NCI-H1436 (cell line): ENCODE measurements at places on chromosomes 6 and 20.

- DNase-seq: no peak
Measured at GRCh38 chr6:9704989-9705388, 709.9 kb downstream of the TFAP2A start.

DNA sequence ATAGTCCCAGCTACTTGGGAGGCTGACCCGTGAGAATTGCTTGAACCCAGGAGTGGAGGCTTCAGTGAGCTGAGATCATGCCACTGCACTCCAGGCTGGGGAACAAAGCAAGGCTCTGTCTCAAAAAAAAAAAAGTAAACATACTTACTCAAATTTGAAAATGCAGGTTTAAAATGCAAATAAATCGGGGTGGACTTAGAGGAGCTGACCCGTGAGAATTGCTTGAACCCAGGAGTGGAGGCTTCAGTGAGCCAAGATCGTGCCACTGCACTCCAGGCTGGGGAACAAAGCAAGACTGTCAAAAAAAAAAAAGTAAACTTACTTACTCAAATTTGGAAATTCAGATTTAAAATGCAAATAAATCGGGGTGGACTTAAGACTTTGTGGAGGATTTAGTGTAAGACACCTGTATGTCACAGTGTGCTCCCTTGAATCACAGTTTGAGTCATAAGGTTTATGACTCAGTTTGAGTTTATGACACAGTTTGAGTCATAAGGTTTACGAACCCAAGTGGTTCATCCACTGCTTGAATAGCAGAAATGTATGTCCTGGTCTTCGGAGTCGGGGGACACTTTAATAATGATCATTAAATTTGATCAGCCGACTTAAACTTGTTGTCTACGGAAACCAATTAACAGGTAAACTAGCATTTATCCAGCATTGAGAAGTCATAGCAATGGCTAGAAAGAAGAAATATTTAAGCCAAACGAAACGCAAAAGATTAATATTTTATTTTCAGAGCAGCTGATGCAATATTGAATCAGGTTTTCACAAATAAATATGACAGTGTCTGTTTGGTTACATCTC is 6.8 kb upstream of the MRPS10 start:
- DNase-seq: no peak

- DNase-seq: no peak
Measured at GRCh38 chr20:11467436-11467835, 450.3 kb upstream of the BTBD3 start.

- DNase-seq: no peak
Measured at GRCh38 chr20:48623176-48623905, 204.5 kb downstream of the PREX1 start.

GRCh38 chr6:121823437-121823851 is 388.0 kb downstream of the GJA1 start:
- DNase-seq: no peak

- no peak for DNase-seq
Measured at GRCh38 chr6:32624565-32624964, 12.6 kb upstream of the HLA-DQA1 start.

GRCh38 chr6:125201961-125202729 is 48.6 kb downstream of the TPD52L1 start:
- DNase-seq: no peak
